ENCODE measurements at places on chromosomes 16 and 17. TPM values are rescaled to one million over a fixed set of nuclear protein-coding genes. Genes with fewer than 3 reads are reported as not detected.
A peak's percentile ranks its signal among the peaks of the same experiment; 100 is the strongest.

CBX2 gene
- total RNA-seq = 4.5 TPM

MCRIP1 gene
- total RNA-seq = 93.5 TPM

SMIM22 gene
- total RNA-seq = not detected

CFAP97D1 gene
- not detected for total RNA-seq

- peak; percentile 94 for DNase-seq
Measured at GRCh38 chr17:57892146-57892819, 42.4 kb upstream of the MRPS23 start.

- no peak for DNase-seq
Measured at GRCh38 chr17:34153991-34154390, 101.1 kb upstream of the CCL2 start.

DNA sequence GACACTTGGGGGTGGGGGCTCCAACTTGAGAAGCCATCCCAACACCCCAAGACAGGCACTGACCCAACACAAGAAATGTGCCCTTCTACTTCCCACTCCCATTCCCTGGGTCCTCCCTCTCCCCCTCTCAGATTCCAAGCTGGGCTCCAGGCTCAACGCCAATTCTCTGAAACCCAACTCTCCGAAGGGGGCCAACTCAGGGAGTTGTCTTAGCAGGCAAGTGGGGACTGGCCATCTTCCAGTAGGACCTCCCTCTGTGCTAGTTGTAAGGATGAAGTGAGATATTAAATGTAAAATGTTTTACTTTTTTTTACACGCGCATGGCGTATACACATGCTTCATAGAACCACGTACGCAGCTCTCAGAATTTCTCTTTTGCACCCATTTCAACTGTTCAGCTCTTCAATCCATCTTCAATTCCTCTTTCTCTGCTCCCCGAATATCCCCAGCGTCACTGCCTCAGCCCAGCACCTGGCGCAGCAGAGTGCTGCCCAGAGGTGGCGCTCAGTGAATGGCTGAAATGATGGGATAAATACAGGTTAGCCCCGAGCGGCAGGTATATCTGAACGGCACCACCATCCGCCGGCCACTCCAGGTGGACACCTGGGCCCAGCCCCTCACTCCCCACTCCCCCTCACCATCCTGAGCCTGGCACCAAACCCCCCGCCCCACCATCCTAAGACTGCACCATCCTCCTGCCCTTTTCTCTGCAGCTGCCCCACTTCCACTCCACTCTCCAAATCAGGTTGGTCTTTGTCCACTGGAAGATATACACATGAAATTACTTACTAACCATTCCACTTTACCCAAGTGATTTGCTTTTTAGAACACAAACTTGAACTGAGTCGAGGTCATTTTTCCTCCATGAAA is 43.9 kb upstream of the TNRC6C start:
- no peak for DNase-seq

GRCh38 chr17:36085765-36086164 is 4.2 kb downstream of the CCL3 start:
- no peak for DNase-seq

GRCh38 chr17:10035885-10036284 is 130.8 kb upstream of the RCVRN start:
- DNase-seq = no peak

GRCh38 chr16:61382435-61382834 is 653.8 kb downstream of the CDH8 start:
- DNase-seq = no peak

DNA sequence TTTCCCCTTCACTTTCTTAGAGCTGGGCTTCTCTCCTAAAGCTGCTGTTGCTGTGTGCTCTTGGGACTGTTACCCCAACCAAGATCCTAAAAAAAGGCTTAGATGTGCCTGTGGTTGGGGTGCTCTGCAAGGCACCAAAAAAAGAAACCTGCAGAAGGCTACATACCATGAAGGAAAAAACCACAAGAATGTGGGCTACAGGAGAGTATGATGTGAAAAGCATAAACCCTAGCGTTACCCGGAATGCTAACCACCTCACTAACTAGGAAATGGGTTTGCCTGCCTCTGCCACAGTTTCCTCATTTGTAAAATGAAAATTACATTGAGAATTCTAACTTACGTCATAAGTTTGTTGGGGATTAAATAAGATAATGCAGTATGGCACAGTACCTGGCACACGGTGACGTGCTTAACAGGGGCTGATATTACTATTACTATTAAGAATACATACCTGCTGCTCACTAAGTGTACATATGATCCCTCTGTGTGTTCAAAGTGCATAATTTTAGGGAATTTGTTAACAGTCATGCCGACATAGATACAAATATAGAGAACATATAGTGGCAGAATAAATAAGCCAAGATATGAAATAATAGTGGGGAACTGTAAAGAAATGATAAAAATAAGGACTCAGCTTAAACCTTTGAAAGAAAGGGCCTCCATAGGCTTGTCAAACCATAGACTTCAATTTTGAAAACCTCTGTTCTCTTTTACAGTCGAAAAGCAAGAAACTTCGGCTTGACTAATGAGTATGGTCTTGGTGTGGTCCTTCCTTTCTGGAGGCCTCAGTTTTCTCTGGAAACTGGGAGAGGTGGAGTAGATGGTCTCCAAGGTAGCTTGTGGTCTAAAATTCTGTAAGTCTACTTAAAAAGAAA is 177.8 kb upstream of the TBX2 start:
- DNase-seq = no peak

DNA sequence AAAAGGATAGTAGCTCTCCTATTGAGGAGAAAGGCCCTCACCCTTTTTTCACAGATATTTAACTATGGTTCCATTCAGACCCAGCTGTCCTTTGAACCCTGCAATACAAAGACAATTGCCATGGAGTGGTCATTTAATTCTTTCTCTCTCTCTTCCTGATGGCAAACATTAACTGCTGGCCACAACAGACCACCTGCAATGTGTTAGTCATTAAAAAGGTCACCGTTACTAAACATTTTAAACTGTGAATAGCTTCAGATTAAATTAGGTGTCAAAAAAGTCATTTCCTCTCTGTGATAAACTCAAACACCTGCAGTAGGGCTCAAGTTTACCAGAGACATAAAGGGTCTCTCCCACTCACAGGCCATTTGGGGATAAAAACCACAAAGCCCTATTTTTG is 697.2 kb downstream of the TOX3 start:
- no peak for DNase-seq

DNA sequence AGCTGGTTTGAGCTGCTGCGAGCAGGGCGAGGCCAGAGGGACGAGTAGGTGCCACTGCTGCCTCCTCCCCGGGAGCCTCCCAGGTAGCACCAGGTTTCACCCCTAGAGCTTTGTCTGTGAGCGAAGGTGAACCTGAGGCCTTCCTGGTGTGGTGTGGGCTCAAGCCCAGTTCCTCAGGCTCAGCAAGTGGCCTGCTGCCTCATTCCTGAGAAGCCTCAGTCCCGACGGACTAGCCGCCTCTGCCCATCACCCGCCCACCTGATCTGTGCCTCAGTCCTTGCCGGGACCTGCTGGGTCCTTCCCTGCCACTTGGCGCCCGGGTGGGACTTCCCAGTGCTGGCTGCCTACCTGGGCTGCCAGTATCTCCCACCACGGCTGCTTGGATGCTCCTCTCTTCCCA is 1.7 kb downstream of the NLRC3 start:
- DNase-seq = no peak

Measured in aorta (tissue), 5 donors.